CD4-positive, alpha-beta T cell treated with Interleukin-1 beta for 1 hour (primary cell): ENCODE measurements at places on chromosomes 2 and 18.

GRCh38 chr18:58316396-58317342 lies 272.6 kb downstream of the NEDD4L start:
- no peak for DNase-seq

- DNase-seq: no peak
These were observed 375.6 kb downstream of the SOX11 start for GRCh38 chr2:6067806-6068205.

- DNase-seq: no peak
These were observed 1038.3 kb upstream of the ACVR2A start for GRCh38 chr2:146806364-146807005.

DNA sequence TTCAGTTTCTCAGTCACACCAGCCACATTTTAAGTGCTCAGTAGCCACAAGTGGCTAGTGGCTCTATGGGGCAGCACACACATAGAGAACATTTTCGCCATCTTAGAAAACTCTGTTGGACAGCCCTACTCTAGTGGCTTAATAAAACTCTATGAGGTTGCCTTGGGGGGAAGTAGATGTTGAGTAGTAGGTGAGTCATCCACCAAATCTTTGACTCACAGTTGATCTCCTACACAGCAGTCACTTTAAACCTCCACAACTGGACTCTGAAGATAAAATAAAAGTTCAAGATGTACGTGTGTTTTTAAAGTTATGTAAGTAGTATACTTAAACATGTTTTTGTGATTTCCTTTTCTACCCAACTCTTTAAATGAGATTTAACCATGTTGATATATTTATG lies 379.0 kb downstream of the SETBP1 start:
- no peak for DNase-seq

DNA sequence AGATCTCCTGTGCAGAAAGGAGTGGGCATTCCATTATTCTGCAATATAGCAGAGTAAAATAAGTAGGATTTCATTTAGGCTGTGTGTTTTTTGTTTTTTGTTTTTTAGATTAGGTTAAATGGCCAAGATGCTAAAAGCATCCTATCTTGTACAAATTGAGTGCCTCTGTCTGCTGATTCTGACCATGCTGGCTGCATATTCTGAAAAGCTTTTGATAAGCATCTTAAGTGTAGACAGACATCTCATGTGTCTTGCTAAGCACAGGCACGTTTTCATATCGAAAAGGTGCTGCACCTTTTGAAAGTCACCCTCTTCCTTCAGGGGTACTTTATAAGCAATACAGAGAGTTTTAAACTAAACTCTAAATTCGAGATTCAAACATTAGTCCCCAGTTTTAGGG lies 74.0 kb upstream of the BCL11A start:
- no peak for DNase-seq

- DNase-seq: peak; percentile 47
These were observed 36.4 kb upstream of the FOSL2 start for GRCh38 chr2:28356095-28356911.

DNA sequence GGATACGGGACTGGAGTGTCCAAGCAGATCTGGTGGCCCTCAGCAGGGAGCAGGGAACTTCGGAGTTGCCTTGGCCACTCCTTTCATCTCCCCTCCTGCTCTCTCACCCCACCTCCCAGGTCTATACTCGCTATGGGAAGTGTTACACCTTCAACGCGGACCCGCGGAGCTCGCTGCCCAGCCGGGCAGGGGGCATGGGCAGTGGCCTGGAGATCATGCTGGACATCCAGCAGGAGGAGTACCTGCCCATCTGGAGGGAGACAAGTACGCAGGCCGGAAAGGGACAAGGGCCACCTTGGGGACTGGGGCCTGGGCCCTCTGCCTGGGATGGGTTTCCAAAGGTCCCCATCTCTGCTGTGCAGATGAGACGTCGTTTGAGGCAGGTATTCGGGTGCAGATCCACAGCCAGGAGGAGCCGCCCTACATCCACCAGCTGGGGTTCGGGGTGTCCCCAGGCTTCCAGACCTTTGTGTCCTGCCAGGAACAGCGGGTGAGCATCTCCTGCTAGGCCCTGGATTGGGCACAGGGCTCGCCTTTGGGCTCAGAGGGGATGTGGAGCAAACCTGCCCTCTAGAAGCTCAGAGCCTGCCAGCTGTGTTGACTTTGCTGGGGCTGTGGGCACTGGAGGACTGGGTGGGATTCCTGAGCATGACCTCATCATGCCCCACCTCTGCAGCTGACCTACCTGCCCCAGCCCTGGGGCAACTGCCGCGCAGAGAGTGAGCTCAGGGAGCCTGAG lies 11.8 kb downstream of the CHPF start:
- no peak for DNase-seq

DNA sequence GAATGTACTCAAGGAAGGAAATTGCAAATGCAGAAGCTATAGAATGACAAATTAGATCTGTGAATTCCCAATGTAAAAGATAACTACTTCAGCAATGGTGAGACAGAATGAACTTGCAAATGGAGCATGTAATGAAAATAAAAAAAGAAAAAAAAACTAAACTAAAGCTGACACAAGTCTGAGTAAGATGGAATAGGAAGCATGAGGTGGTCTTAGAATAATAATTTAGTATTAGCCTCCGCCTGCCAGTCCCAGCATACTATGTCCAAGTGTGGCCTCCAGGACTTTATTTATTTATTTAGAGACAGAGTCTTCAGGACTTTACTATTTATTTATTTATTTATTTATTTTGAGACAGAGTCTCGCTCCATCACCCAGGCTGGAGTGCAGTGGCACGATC lies 37.4 kb upstream of the SLC39A10 start:
- DNase-seq: no peak

GRCh38 chr2:207567671-207568070 lies 37.9 kb downstream of the CREB1 start:
- no peak for DNase-seq

- no peak for DNase-seq
These were observed 115.3 kb upstream of the RIOK3 start for GRCh38 chr18:23337599-23338444.

DNA sequence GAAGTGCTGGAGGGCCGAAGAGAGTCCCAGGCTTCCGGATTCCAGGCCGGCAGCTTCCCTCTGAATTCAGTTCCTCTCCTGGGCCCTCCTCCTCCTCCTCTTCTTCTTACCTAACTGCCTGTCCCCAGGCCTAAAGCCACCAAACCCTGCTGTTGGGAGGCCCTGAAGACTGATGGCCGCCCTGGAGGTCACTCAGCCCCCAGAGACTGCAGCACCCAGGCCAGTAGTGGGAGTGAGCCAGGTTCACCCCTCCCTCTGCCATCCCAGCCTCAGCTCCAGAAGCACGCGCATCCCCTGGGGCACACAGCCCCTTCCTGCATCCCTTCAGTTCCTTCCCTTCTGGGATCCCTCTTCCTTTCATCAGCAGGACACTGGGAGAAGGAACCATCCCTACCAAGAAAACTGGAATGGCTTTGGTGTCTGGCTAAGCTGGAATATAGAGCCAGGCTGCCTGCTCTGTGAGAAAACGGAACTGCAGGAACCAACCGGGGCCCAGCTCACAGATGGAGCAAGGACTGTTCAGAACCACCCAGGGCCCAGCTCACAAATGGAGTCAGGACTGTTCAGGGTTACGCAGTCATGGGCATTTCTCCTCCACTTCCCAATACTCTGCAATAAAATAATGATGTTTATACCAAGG lies 127.4 kb downstream of the NDUFA10 start:
- no peak for DNase-seq

DNA sequence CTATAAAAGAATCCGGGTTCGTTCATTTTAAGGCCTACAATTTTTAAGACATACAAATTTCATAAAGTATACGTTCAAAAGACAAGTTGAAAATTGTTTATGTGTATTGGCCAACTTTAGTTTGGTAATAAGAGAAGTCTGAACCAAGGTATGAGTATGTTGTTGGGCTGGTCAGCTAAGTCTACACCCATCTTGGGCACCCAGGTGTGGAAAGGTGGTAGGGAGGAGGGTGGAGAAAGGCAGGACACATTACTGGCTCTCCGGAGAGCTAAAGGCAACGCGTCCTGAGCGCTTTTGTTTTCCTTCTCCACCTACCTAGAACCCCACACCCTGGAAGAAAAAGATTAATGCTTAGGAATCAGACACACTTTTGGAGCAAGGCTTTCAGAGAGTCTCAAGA lies 899 bp upstream of the PELI1 start:
- no peak for DNase-seq

- no peak for DNase-seq
These were observed 369.3 kb upstream of the KLHL29 start for GRCh38 chr2:23015651-23016200.

- no peak for DNase-seq
These were observed 439.4 kb upstream of the CWC22 start for GRCh38 chr2:180446492-180446891.

GRCh38 chr2:105309147-105309545 lies 20.4 kb downstream of the TGFBRAP1 start:
- DNase-seq: no peak

DNA sequence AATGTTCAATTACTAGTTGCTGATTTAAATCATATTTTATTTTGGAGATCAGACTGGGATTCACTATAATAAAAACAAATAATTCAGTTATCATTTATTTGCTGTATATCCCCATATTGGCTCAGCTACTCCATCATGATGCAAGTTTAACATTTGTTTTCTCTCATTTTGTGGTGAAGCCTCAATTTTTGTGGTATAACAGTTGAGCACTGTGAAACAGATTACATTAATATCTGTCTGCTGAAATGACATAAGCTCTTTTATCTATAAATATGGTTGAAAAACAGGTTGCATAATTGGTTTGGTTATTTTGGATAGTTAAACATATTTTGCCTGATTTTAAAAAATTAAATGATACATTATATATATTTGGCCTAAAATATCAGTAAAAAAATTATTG lies 67.7 kb downstream of the DPP4 start:
- DNase-seq: no peak
